Myocyte (in vitro differentiated cells): ENCODE measurements at places on chromosomes 1 and 21. TPM values are rescaled to one million over a fixed set of nuclear protein-coding genes. Genes with fewer than 3 reads are reported as not detected.

AGL gene
- 30.3 and 82.8 TPM in 2 replicates for total RNA-seq

GRCh38 chr1:237199026-237199425 lies 157.0 kb downstream of the RYR2 start:
- no peak for DNase-seq

LYPD8 gene
- total RNA-seq = not detected in 2 replicates

- DNase-seq = no peak
Observed at GRCh38 chr1:85065550-85065949, 17.2 kb upstream of the MCOLN3 start.

GRCh38 chr1:15799928-15800835 lies 7.3 kb downstream of the UQCRHL start:
- DNase-seq = peak; percentile 84

DNA sequence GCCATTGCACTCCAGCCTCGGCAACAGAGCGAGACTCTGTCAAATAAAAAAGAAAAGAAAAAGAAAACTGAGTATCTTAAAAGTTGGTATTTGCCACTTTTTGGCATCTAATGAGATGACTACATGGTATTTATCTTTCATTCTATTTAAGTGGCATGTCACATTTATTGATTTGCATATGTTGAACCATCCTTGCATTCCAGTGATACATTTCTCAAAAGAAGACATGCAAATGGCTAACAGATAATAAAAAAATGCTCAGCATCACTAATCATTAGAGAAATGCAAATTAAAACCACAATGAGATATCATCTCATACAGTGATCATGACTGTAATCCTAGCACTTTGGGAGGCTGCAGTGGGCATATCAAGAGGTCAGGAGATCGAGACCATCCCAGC lies 28.1 kb downstream of the SFPQ start:
- no peak for DNase-seq

LINGO4 gene
- total RNA-seq = not detected in 2 replicates

DNA sequence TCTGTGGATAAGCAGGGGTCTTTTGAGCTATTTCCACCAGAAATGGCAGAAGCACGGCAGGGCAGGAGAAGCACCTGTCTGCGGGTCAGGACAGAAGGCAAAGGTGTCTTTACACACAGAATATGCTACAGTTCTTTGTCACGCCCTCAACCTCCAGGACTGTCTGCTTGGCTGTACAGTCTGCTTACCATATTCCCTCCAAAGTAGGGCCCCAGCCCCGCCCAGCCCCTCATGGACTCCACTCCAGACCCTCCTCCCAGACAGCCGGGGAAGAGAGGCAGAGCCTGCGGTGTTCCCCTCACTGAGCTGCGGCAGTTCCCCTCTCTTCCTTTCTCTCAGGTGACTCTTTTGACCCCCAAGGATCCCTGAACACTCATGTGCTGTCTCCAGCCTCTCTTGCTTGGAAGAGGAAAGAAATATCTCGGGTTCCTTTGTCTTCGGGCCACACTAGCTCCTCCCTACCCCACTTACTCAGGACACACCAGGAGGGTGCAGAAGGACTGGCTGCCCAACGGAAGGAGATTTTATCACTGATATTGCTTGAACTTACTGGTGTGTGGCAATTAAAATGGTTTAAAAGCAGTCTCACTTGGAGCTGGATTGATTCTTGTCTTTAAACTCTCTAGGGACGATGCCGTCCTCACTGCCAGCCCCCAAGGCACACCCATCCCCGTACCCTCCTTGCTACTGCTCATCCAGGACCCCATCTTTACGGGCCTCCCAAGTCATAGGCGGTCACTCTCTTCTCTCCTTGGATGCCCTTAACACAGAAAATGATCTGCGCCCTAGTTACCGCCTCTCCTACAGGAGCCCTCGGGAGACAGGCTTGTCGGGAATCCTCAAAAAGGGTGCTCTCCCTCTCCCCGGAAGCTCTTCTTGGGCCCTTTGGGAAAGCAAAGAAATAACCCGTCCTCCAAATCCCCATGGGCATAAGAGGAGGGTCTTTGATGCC lies 169.7 kb downstream of the TOMM20 start:
- DNase-seq = no peak

PRMT2 gene
- total RNA-seq = 121 and 142 TPM in 2 replicates

GRCh38 chr21:30676737-30677136 lies 34.1 kb downstream of the KRTAP20-3 start:
- no peak for DNase-seq

GRCh38 chr21:37117204-37117603 lies 44.1 kb downstream of the TTC3 start:
- no peak for DNase-seq

- DNase-seq = no peak
Observed at GRCh38 chr1:72631449-72631848, 349.1 kb upstream of the NEGR1 start.

- no peak for DNase-seq
Observed at GRCh38 chr21:42543106-42543847, 29.6 kb downstream of the SLC37A1 start.

DNA sequence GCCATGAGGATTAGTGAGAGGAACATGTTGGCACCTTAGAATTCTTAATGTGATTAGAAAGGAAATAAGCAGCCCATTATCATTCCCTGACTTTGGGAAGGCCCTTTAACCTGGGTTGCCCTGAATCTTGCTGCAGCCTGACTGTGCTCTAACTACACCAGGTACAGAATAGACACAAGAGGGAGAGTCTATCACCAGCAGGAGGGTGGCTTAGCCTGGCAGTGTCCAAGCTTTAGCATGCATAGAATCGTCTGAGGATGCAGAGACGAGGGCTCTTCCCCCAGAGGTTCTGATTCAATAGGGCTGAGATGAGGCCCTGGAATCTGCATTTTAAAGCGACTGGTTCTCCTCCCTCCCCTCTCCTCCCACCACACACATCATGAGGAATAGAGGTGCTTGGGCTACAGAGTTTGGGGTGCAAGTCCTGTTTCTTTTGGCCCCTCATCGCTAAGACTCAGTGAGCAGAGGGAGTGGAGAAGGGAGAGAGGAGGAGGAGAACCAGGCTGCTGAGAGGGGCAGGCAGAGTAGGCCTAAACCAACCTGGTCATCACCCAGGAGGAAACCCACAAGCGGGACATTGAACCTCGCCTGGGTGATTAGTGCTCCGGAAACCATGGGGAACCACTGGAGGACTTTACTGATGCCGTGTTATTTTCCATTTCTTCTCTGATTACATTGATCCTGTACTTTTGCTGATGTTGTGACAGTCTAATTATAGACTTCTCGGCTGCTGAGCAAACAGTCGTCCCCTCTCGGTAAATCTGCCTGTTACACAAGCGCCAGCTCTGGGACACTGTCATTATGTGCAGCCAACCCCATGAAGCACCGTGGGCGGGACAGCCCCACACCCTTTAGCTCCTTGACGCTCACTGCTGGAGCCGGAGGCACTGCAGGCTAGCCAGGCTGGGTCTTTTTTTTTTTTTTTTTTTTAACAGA lies 6.3 kb upstream of the TENT5C start:
- DNase-seq = no peak

KRTAP20-2 gene
- total RNA-seq = not detected in 2 replicates

ARMH1 gene
- 7.0 and 13.9 TPM in 2 replicates for total RNA-seq

GRCh38 chr1:3034162-3034561 lies 12.9 kb downstream of the ACTRT2 start:
- no peak for DNase-seq

- no peak for DNase-seq
Observed at GRCh38 chr21:40043423-40043822, 176.2 kb downstream of the PCP4 start.

DNA sequence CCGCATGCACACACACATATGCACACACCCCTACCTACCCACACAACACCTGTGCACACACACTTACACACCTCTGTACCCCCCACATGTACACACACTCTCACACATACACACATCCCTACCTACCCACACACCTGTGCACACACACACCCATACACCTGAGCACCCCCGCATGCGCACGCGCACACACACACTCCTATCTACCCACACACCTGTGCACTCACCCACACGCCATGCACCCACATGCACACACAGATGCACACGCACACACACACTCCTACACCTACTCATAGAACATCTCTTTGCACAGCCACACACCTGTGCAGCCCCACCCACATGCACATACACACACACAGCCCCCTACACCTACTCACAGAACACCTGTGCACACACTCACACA lies 15.5 kb upstream of the PADI2 start:
- no peak for DNase-seq

NSL1 gene
- 17.5 and 23.8 TPM in 2 replicates for total RNA-seq

- no peak for DNase-seq
Observed at GRCh38 chr1:207268337-207268736, 53.1 kb upstream of the CD55 start.

- no peak for DNase-seq
Observed at GRCh38 chr1:60762911-60763310, 319.4 kb upstream of the NFIA start.

- DNase-seq = peak; percentile 46
Observed at GRCh38 chr1:48530727-48531351, 58.8 kb upstream of the SPATA6 start.

ETNK2 gene
- 0.32 and 0.83 TPM in 2 replicates for total RNA-seq

- DNase-seq = no peak
Observed at GRCh38 chr1:61202854-61203598, 120.7 kb downstream of the NFIA start.

DNA sequence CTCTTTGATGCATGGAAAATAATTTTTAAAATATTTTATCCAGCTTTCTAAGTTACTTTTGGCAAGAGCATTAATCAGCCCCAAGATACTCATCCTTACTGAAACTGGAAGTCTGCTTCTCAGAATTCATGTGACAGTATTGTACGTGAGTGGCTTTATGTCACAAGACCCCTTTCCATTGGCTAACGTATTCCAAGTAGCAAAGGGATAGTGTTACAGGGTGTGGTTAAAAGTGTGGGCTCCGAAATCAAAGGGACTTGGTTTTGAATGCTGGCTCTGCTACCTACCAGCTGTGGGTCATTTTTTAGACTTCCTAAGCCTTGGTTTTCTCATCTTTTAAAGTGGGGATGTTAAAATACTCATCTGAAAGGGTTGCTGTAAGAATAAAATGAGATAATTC lies 91.7 kb downstream of the RHOU start:
- DNase-seq = no peak

PMVK gene
- 10.9 and 11.3 TPM in 2 replicates for total RNA-seq

- DNase-seq = no peak
Observed at GRCh38 chr1:27941671-27942540, 7.1 kb downstream of the SMPDL3B start.

TTC39A gene
- 0.52 and 1.4 TPM in 2 replicates for total RNA-seq

DNA sequence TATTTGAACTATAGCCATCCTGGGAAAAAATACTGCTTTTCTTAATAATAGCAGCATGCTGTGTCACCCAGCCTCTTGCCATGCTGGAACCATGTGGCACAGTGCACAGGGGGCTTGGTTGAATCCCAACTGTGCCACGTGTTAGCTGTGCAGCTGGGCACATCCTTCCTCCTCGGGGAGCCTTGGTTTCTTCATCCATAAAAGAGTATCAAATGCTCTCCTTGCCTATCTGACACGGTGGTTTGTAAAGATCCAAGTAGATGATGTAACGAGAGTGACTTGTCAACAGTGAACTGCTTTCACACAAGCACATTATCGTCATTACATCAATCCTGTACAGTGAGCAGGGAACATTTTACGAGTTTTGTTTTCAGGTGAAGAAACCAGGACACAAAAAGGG lies 24.4 kb downstream of the VASH2 start:
- peak; percentile 38 for DNase-seq

DNA sequence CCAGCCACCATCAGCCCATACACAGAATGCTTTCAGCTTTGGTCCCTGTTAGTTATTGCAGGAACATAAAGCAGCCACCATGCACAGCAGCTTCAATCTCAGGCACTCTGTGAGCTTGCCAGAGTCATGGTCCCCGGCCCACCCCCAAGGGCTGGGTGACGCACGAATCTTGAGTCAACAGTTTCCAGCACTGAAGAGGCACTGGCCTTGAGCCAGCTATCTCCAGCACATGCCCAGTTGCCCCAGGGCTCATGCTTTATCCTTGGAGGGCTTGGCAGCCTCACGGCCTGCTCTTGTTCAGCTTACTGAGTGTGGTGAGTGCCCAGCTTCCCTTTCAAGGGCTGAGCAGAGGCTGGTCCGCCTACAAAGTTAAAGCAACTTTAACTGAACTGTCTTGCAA lies 200.7 kb upstream of the RAB4A start:
- peak; percentile 9 for DNase-seq

- peak; percentile 50 for DNase-seq
Observed at GRCh38 chr1:171220081-171220420, 28.2 kb upstream of the FMO1 start.

ACTA1 gene
- 1,702 and 1,763 TPM in 2 replicates for total RNA-seq

GPR52 gene
- 0.19 TPM in 1 of 2 replicates, not detected in the other for total RNA-seq

- DNase-seq = no peak
Observed at GRCh38 chr21:40271164-40271563, 403.9 kb downstream of the PCP4 start.

CFAP45 gene
- not detected in 2 replicates for total RNA-seq

DNA sequence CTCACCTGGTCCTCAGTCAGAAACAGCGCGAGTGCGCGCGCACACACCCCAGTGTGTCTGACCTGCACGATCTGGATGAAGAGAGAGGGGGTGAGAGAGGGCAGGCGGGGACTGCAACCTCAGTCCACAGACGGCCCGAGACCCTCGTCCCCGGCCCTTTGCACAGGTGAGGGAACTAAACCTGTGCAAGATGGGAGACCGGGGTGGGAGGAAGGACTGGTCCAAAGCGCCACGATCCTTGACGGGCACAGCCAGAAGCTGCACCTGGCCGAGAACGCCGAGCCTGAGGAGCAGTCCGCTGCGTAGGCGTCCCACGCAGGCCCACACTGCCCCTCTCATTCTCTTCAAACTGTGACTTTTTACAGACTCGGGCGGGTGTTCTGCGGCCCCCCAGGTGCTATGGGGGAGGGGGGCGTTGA lies 519 bp upstream of the IQCC start:
- no peak for DNase-seq

GRCh38 chr1:162631546-162632191 lies 595 bp upstream of the DDR2 start:
- peak; percentile 76 for DNase-seq

GRCh38 chr1:211135342-211135950 lies 1.5 kb upstream of the KCNH1 start:
- peak; percentile 80 for DNase-seq

SPRR2F gene
- total RNA-seq = not detected in 2 replicates

- DNase-seq = no peak
Observed at GRCh38 chr1:36975642-36976041, 58.7 kb downstream of the GRIK3 start.

FAM167B gene
- 0.53 TPM in 1 of 2 replicates, not detected in the other for total RNA-seq

GRCh38 chr1:201938440-201939035 lies 7.8 kb downstream of the LMOD1 start:
- peak; percentile 51 for DNase-seq

CZIB gene
- 54.2 and 56.9 TPM in 2 replicates for total RNA-seq
